RPMI8226 (cell line): ENCODE measurements at places on chromosomes 16 and 17.

DNA sequence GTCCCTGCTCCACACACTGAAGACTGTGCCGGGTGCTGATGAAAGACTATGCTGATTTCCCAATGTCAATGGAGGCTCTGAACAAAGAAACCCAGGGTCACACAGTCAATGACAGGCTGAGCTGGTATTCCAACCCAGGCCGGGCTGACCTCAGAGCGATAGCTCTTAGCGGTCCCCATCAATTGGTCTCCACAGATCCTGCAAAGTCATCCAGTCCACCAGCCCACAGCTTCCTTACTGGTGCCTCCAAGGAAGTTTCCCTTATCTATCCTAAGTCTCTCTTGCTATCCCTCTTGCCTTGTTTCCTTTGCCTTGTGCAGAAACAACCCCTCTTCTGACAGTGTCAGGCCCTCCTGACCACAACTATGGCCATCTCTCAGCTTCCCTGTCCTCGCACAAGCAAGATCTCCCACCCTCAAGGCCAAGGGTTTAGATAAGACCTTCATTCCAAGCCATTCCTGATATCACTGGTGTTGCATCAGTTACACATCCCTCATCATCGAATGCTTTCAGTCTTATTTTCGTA is 52.7 kb upstream of the KSR1 start:
- DNase-seq: no peak

DNA sequence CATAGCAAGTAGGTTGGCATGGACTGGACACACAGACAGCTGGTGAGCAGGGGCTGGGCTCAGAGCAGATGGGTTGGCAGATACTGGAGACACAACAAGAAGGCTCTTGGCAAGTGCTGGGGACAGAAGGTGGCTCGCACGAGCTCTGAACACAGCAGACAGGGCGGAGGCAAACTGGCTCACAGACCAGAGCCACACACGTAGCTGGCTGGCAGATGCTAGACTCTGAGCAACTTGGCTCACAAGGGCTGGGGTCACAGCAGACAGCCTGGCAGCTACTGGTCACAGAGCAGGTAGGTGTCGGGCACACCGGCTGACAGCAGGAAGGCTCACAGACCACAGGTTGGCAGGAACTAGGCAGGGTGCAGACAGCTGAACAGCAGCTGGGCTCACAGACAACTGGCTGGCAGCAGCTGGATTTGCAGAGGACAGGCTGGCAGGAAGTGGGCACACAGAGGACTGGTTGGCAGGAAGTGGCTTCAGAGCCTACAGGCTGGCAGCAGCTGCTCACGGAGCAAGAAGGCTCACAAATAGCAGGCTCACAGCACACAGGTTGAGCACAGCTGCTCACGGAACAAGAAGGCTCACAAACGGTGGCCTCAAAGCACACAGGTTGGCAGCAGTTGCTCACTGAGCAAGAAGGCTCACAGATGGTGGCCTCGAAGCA is 725 bp downstream of the KRTAP16-1 start:
- DNase-seq: peak; percentile 95

- DNase-seq: no peak
Observed at GRCh38 chr17:61199431-61200338, 200.0 kb upstream of the TBX2 start.

- DNase-seq: peak; percentile 82
Observed at GRCh38 chr17:8079291-8080207, 8.0 kb downstream of the ALOX12B start.

GRCh38 chr16:54389836-54390494 is 103.4 kb upstream of the IRX3 start:
- DNase-seq: no peak

GRCh38 chr17:40333781-40334448 is 24.9 kb downstream of the RARA start:
- no peak for DNase-seq

- no peak for DNase-seq
Observed at GRCh38 chr16:72974142-72974769, 73.7 kb downstream of the ZFHX3 start.

- DNase-seq: no peak
Observed at GRCh38 chr16:82612263-82612662, 14.5 kb upstream of the CDH13 start.

GRCh38 chr16:85659805-85660511 is 28.8 kb downstream of the GINS2 start:
- peak; percentile 34 for DNase-seq

- no peak for DNase-seq
Observed at GRCh38 chr17:60080545-60080944, 1.8 kb upstream of the HEATR6 start.

DNA sequence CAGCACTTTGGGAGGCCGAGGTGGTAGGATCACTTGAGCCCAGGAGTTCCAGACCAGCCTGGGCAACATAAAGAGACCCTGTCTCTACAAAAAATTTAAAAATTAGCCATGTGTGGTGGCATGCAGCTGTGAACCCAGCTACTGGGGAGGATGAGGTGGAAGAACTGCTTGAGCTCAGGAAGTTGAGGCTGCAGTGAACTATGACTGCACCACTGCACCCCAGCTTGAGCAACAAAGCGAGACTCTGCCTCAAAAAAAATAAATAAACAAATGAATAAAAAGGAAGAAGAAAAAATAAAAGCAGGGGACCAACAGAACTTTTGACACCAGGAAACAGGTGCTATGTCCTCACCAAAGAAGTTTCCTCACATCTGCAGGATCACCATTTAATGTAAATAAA is 14.2 kb downstream of the TERF2 start:
- no peak for DNase-seq

- DNase-seq: no peak
Observed at GRCh38 chr17:50798424-50799288, 31.3 kb upstream of the ANKRD40CL start.

DNA sequence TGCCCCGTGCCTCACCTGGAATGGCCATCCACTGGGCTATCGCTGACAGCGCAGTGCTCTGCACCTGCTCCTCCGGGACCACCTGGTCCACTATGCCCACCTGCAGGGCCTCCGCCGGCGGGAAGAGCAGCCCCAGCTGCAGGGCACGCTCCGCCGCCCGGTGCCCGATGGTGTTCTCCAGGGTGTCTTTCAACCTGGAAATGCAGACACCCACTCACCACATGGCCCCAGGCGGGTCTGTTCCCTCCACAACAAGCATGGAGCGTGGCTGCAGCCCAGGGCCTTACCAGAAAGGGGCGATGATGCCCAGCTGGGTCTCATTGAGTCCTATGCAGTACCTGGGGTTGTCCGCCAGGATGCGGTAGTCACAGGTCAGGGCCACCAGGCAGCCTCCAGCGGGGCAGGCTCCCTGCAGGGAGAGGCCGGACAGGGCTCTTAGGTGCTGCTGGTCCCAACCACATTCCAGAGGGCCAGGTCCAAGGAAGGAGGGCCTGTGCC is 6.8 kb downstream of the DNASE1L2 start:
- DNase-seq: no peak

- no peak for DNase-seq
Observed at GRCh38 chr17:47665655-47666054, 15.9 kb downstream of the KPNB1 start.

DNA sequence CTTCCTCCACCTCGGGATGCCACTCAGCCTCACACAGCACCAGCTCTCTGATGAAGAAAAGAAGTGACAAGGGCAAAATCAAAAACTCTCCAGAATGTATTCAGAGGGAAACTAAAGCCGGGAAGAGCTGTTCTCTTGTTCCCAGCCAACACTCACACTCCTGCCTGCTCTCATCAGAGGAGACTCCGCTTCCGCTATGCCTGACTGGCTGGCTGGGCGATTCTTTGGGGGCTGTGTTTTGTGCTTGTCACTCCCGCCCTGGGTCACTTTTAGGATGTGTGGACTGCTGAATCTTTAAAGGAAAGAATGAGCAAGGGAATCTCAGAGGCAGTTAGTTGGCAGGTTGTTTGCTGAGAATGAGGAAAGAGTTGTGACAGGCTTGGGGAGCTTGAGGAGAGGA is 54.6 kb upstream of the TBX2 start:
- DNase-seq: no peak

GRCh38 chr17:4734857-4735475 is 3.7 kb downstream of the MED11 start:
- no peak for DNase-seq

GRCh38 chr17:10087355-10087754 is 111.1 kb downstream of the GAS7 start:
- no peak for DNase-seq
